ENCODE measurements at places on chromosomes 7 and 10.

GRCh38 chr10:67259319-67259929, 333.6 kb downstream of the LRRTM3 start:
- DNase-seq = no peak

DNA sequence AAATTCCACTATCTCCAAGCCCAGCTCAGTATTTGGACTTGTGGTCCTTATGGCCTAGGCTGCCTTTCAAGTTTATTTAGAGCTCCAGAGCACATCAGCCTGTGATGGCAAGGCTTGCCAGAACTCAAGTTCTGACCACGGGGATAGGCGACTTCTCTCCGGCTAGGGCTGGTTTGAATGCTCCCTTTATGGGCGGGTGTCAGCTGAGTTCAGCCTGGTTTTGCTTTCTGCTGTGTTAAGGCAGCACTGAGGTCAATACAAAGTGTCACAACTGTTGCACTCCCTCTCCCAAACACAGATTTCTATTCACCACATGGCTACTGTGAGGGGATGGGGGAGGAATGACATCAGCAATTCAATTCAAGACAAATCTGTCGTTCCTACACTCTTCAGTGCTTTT, 318.1 kb upstream of the MYO3A start:
- DNase-seq = peak; percentile 31

GRCh38 chr7:1679326-1679965, 9.4 kb downstream of the ELFN1 start:
- no peak for DNase-seq

DNA sequence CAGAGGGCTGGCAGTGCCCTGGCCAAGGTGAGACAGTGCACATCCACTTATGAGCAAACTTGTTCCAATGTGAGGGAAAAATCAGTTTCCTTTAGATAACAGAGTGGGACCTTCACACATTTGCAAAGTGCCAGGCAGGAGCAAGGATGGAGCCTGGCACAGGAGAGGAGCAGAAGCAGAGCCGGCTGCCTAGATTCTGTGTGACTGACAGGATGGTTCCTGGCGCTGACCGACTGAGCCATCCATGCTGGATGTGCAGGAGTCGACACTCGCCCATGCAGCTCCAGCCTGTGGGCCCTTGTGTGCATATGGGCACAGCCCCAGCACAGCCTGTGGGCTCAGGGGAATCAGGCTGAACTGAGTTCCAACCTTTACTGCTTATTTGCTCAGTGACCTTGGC, 346.5 kb downstream of the GRID1 start:
- no peak for DNase-seq

- no peak for DNase-seq
Measured at GRCh38 chr10:129727495-129727894, 236.6 kb downstream of the EBF3 start.

- peak; percentile 27 for DNase-seq
Measured at GRCh38 chr7:29140873-29141468, 5.4 kb downstream of the CPVL start.

DNA sequence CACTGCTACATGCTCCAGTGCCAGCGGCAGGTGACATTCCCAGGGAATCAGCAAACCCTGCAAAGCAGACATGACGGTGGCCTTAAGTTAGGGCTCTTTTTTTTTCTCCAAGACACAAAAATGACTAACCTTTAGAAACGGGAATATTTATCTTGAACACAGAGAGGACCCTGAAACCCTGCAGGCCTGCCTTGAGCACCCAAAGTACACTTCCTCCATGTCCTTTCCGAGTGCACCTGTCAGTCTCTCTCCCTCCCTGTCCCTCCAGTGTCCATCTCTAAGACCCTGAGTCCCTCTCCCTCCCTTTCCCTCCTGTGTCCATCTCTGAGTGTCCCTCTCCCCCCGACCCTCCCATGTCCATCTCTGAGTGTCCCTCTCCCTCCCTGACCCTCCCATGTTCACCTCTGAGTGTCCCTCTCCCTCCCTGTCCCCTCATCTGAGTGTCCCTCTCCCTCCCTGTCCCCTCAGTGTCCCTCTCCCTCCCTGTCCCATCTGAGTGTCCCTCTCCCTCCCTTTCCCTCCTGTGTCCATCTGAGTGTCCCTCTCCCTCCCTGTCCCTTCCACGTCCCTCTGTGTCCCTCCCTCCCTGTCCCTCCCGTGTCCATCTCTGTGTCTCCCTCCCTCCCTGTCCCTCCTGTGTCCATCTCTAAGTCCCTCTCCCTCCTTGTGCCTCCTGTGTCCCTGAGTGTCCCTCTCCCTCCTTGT, 51.2 kb upstream of the CAMK2B start:
- no peak for DNase-seq

DNA sequence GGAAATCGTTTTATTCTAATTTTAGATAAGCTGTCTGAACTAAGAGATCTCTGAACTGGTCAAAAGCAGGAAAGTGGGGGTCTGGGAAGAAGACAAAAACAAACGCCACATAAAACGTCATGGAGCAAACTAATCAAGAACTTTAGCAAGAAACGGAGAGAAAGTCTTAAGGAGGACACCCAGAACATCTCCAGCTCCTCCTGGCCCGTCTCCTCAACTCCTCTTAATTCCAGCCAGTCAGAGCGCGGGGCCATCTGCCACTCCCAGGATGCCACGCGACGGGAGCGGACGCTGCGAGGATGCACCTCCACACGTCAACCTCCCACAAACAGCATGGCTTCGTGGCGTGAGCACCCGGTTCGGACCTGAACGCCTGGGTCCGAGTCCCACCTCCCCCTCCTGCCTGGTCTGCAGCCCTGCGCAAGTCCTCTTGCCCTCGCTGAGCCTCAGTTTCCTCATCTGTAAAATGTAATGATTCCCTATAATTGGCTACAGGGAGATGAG, 598 bp downstream of the MMS19 start:
- DNase-seq = peak; percentile 71

DNA sequence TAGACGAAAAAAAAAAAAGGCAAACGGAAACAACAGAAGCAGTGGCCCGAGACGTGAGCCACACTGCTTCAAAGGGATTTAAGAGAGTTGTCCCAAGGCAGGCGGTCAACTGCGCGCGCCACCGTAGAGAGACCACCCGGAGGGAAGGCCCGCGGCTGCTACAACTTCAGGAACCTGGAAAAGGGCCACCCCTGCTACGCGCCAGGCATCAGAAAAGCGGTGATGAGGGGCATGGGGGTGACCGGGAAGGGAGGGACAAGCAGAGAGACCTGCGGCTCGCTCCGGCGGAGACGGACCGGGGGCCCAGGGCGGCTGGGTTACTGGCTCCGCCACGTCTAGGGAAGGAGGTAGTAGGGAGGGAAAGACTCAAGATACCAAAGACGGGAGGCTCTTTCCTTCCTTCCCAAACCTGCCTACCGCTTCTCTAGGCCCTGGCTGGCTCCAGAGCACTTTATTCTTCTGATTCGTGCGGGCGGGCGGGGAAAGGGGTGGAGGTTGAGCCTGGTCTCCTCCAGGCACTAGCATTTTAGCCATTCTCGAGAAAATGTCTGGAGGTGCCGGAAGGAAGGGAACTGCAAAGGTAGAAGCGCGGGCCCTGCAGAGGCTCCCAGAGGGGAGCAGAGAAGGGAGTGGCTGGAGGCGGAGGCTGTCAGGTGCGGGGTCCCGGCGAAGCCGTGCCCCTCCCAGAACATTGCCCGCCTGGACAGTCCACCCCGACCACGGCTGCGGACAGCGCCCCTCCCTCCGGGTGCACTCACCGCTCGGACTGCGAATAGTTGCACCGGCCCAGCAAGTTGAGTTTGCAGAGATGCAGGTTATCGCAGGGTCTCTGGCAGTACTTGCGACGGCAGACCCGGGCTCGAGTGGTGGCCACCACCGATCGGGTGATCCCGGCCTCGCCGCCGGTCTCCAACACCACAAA, 993 bp downstream of the ZC3HAV1 start:
- no peak for DNase-seq

DNA sequence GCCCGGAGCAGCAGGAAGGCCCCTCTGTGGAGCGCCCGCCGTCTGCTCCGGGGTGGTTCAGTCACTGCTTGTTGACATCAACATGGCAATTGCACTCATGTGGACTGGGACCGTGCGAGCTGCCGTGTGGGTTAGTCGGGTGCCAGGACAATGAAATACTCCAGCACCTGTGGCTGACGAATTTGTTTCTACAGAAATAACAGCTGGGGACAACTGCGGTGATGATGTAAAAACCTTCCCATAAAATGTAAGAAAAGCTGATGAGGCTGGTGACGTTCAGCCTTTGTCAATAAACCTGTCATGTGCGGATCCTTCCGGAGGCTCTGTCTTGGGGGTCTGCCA, 5.6 kb downstream of the GPER1 start:
- no peak for DNase-seq

GRCh38 chr10:76769582-76769981, 868.0 kb downstream of the KCNMA1 start:
- DNase-seq = no peak

- no peak for DNase-seq
Measured at GRCh38 chr10:14009371-14010100, 321.2 kb downstream of the FRMD4A start.

DNA sequence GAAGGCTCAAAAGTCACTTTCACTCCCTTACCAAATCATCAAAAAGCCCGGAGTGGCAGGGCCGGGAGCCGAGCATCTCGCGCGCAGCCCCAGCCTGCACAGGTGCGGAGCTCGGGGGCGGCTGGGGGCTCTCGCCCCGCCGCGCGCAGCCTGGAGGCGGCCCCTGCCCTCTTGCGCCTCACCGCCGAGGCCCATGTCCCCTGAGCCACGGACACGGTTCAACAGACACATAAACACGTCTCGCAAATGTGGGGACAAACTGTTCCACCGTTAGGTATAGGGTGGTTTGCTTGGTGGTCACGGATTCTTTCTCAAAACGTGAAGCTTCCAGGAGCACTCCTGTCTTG, 700 bp downstream of the GSAP start:
- DNase-seq = no peak

- DNase-seq = no peak
Measured at GRCh38 chr10:86655596-86655995, 1.2 kb downstream of the OPN4 start.

- DNase-seq = no peak
Measured at GRCh38 chr10:127836176-127836575, 56.6 kb downstream of the CLRN3 start.

DNA sequence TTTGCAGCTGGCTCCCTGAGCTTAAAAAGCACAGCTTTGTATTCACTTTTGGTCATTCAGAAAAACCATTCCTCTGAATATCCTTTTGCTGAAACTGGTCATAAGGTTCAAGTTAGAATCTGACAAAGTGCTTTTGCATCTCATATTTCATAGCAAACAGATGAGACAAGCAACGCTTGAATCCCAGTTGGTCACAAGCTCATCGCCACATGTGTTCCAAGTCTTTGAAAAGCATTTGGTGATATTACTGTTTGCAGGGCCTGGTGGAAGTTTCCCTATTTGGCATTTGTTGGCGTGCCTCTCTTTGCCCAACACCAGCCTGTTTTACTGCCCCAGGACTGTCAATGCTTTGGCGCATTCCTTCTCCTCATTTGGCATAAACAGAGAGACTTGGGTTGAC, 10.3 kb downstream of the TACC2 start:
- no peak for DNase-seq

DNA sequence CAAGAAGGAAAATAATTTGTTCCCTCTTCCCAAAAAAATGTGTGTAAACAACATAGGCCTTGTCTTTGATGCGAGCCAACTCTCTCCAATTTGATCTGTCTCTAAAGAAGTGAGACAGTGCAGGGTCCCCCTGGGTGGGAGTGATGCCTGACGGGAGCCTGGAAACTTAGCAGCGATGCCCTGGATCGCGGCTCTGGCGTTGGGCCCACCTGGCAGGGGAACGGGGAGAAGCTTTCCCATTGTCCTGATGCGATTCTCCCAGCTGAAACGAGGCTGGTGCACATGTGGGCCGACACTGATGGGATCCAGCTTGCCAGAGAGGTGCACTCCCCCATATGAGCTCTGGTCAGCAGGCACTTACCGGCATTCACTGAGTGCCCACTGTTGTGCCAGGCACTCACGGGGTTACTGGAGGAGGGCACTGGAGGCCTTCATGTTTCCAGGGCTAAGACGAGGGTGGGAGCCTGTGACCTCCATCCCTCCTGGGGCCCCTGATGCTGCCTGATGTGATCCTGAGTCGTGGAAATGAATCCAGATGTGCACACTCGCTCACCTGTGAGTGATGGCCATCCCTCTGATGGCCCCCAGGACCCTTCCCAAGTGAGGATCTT, 132.8 kb downstream of the PTPN20 start:
- DNase-seq = no peak

DNA sequence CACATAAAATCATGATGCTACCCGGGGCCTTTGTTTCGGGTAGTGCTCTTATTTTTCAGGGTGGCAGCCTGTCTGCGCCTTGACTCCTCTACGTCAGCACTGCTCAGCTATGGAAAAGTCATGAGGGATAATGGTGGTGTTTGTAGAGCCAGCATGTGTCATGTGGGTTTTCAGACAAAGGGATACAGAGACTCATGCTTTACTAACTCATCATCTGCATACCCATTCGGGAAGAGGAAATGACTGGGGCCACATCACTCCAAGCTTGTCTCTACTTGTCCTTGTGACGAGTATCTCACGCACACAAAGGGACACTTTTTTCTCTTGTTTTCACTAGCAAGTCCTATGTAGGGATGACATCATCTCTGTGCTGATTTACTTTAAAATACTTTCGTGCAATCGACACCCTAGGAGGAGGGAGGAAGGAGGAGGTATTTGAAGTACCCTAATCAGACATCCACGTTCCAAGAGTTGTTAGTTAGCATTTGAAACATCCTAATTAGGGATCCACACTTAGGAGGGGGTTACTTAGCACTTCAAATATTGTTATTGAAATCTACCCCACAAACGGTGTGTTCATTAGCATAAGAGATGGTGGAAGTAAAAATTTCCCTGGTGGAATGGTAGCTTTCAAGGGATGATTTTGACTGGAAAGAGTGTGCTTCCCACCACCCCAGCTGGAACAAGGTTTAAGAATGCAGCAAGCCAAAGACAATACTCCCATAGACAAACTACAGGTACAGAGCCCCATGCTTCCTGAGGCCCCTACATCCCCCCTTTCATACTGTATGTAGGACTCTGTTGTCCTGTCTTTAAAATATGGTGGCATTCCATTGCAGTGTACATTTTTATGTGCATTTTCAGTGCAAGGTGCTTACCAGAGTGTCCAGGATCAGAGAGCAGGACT, 52.0 kb downstream of the THNSL1 start:
- peak; percentile 86 for DNase-seq

- DNase-seq = no peak
Measured at GRCh38 chr7:1567896-1568510, 1.8 kb downstream of the PSMG3 start.

DNA sequence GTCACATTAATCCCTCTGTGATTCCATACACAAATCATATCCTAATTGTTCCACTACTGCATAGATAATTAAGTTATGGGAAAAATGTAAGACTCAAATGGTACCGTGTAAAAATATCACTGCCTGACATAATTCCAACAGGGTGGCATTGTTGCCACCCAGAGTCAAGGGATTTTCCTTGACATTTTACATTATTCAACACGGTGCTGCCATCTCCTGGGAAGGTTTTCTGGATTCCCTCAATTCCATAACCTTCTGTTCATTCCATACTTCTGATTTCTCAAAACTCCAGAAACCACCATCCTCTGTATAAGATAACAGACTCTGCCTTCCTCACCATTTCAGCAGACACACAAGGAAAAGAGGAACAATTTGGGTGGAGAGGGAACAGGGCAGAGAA, 495.9 kb downstream of the XPNPEP1 start:
- DNase-seq = no peak

GRCh38 chr10:73152009-73152408, 15.8 kb downstream of the ECD start:
- DNase-seq = no peak
